ENCODE measurements at places on chromosomes 4 and X.

DNA sequence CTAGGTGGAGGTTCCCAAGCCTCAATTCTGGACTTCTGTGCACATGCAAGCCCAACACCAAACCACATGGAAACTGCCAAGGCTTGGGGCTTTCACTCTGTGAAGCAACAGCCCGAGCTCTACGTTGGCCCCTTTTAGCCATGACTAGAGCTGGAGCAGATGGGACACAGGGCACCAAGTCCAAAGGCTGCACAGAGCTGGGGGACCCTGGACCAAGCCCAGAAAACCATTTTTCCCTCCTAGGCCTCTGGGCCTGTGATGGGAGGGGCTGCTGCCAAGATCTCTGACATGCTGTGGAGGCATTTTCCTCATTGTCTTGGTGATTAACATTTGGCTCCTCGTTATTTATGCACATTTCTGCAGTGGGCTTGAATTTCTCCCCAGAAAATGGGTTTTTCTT lies 258.7 kb upstream of the ACTRT1 start:
- no peak for DNase-seq

GRCh38 chr4:36189511-36190226 lies 54.6 kb downstream of the ARAP2 start:
- no peak for DNase-seq

DNA sequence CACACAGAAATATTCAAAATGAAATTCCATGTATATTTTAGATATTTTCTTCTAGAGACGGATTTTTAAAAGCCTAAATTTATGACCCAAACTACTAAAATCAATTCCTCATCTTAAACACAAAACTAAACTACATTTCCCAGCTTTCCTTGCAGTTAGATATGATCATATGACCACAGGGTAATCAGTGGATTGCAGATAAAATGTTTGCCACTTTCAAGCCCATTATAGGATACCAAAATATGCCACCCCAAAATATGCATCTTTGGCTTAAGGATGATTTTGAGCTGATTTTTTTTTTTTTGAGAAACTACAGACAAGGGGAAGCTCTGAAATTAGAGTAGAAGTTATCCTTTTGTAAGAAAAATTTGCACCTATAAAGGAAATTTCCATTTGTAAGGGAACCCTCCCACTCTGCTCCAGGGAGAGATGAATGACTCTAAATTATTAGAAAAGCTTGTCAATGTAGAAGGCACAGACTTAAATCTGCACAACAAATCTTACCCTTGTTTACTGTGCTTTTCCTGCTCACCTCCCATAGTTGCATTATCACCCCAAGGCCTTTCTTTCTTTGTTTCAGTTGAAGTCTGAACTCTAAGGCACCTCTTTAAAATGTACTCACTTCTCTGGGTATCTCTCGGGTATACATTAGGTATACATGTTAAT lies 503.0 kb downstream of the PDHA2 start:
- DNase-seq, result no peak

DNA sequence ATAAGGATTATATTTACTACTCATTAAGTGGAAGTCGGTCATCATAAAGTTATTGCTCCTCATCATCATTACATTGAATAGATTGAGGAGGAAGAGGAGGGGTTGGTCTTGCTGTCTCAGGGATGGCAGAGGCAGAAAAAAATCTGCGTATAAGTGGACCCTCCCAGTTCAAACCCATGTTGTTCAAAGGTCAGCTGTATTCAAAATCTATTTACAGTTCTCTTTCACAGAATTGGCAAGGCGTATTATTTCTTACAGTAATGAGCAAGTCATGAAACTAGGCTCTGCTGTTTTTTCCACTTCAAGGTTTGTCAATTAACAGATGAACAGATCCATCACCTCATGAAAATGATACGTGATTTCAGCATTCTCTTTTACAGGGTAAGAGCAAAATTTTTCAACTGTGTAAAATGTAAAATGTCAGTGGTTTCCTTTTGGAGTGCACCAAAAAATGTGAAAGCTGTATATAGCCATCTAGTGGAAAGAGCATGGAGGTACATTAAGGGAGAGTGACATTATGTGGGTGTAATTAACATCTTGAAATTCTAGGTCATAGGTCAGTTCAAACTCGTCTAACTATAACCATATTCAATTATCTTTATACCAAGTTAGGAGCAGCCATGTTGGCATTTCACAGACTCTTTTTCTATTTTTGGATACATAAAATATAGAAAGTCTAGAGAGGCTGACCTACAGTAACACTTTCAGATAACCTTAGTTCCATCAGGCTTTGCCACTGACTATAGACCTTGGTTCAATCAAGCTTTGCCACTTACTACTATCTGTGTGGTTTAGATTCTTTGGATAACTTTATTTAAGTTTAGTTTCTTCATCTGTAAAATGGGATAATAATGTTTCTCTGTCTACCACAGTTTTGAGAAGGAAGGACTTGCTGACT lies 30.1 kb downstream of the NEIL3 start:
- DNase-seq, result no peak

GRCh38 chrX:58025979-58026378 lies 115.7 kb upstream of the ZXDA start:
- no peak for DNase-seq

DNA sequence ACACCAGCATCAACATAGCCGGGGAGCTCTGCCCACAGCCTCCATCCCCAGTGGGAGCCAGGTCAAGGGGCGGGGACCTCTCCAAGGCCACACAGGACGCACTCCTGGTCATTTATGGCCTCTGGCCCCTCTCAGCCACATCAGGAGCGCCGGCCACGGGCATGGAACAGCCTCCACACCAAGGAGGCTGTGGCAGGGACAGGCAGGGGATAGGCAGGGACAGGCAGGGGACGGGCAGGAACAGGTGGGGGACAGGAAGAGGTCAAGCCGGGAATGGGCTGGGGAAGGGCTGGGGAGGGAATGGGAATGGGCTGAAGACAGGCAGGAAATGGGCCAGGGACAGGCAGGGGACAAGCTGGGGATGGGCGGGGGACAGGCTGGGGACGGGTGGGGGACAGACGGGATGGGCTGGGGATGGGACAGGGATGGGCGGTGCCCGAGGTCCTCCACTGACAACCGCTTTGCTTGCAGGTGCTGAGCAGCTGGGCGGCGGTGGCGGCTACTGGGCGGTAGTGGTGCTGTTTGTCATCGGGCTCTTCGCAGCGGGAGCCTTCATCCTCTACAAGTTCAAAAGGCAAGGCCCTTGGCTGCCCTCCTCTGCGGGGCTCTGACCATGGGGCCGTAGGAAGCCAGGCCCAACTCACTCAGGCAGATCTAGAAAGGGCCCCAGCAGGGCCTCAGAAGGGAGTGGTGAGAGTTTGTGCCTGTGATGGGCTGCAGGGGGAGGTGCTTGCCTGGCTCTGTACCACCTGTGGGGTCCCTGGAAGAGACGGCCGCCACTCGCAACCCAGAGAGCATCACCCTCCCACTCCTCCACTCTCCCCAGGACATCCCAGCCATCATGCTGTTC lies 205.6 kb downstream of the AFAP1 start:
- DNase-seq, result no peak

- no peak for DNase-seq
Measured at GRCh38 chr4:825063-825970, 612 bp downstream of the CPLX1 start.

GRCh38 chr4:153798901-153799693 lies 10.2 kb upstream of the SFRP2 start:
- DNase-seq, result no peak

DNA sequence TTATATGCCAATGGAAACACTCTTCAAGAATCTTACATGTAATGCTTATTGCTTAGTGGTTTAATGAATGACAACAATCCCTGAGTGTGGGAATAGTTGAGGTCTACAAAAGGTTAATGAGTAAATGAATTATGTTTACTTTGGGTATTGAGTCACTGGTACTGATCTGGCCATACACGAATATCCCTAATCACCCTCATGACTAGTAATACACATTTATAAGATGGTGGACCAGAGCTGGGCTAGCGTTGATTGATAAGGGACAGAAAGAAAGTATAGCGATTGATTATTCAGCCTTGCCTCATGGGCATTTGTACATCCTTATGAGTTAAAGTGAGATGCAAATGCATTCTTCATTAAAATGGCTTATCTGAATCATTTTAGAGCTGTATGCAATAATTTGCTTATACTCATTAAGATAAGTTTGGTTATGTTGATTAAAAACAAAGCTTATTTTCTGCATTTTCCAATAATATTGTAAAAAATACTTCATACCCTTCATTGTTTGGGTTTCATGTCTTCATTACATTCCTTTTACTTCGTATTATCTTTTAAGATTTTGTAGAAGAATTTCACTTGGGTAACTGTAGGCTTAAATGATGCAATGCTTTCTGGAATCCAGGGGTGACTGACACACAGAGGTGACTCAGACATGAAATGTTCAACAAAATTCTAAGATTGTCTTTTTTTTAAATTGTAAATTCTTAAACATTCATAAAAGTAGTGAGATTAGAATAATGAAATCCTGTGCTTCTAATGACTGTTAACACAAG lies 47.4 kb downstream of the FGF2 start:
- DNase-seq, result no peak

GRCh38 chr4:141609243-141609642 lies 27.1 kb upstream of the IL15 start:
- no peak for DNase-seq

DNA sequence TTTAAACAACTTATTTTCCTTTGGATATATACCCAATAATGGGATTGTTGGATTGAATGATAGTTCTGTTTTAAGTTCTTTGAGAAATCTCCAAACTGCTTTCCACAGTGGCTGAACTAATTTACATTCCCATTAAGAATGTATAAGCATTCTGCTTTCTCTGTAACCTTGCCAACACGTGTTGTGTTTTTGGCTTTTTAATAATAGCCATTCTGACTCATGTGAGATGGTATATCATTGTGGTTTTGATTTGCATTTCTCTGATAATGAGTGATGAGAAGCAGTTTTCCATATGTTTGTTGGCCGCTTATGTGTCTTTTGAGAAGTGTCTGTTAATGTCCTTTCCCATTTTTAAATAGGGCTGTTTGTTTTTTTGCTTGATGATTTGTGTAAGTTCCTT lies 155.6 kb upstream of the PITX2 start:
- no peak for DNase-seq

DNA sequence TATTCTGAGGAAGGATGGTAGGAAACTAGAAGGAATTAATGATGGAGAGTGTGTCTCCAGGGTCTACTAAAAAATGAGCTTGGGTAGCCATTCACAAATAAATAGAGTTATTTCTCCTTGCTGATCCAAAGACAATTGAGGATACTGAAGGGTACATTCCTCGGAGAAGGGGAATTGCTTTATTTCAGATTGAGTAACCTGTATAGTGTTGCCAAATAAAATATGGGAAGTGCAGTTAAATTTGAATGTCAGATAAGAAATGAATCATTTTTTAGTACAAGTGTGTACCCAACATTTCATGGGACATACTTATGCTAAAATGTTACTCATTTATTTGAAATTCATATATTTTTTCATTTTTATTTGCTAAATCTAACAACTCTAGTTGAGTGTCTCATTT lies 16.0 kb upstream of the VSIG1 start:
- no peak for DNase-seq

GRCh38 chr4:53956454-53956853 lies 108.0 kb downstream of the CHIC2 start:
- no peak for DNase-seq

DNA sequence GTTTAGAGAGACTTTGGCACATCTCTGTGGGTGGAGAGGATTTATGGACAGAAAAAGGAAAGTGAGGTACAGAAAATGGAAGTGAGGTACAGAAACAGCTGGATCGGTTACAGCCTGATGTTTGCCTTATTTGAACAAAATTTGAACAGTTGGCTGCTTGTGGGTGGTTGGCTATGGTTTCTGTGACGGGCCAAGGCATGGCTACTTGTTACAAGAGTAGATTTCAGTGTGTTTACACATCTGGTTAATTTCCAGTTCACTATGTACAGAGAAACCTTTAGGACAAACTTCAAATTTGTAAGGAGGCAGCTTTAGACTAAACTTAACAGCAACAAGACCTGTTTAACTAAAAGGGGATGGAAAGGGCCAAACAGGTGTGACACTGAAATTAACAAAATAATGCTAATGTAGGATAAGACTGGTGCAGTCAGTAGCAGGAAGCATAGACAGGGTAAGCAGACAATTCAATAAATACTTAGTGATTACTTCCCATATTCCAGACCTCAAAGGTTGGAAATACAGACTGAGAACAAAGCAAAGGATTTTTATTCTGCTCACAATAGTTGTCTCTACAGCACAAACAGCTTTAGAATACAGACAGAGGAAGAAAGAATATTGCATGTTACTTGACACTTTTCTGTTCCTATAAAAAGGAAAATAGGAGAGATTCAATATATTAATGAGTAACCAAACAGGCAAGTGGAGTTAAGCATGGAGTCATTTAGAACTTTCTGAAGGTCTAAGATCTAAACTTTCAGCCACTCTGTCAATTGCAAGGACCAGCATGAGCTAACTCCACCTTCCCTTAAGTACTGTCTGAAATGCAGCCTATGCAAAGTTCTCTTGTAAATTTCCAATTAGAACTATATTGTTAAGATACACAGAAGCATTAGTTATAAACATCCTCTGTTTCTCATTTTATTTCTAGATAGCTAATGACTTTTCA lies 294.4 kb upstream of the FAT4 start:
- DNase-seq, result no peak

DNA sequence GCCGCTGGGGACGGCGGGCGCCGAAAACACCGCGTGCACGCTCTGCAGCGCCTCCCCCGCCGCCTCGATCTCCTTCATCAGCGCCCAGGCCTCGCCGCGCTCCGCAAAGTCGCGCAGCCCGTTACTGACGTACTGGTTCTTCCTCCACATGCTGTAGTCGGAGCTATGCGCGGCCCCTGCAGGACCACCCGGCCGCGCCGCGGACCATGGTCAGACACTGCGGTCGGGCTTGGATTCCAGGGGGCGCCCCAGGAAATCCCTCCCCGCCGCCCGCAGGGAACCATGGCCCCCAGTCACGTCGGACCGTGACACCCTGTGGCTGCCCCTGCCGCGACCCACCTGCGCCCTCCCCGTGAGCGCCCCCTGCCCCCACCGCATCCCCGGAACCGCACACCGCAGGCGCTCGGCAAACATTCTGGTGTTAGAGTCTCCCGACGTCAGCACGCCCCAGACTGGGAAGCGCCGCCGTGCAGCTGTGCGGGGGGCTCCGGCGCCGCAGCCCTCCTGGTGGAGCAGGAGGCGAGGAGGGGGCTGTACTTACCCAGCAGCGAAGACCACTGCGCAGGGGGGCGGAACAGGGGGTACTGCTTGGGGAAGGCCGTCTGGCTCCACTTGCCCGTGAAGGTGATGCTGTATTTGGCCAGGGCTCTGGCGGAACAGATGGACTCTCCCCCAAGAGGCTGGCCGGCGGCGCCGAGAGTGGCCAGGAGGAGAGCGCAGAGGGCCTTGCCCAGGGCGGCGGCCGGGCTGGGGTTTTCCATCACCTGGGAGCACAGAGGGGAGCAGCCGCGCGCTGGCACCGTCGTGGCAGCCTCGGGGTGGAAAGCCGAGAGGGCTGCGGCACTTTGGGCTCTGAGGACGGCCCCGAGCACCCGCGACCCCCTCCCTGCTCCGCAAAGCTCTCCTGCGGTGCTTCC lies 814 bp downstream of the SPON2 start:
- DNase-seq, result peak; percentile 35

All from activated T-helper 9 cell treated with anti-CD3 and anti-CD28 coated beads, Interleukin-2, amount 50 U/mL, for 16 hours (primary cell).